Calu3 (cell line): ENCODE measurements at places on chromosomes 11 and 22.

DNA sequence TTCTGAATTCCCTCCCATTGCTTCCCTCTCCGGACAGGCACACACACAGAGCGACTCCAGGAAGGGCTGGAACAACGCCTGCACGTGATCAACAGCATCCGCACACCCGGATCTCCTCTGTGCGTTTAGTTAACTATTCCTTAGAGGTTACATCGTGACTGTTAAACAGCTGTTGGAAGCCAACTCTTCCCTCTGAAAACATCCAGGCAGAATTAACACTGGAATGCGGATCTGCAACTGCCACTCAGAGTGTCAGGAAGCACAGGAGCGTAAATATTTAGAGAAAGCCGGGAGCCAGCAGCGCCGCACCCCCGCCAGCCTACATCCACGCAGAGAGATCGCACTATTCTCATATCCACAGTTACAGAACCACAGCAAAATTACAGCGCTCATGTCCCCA, 46.2 kb downstream of the SHANK2 start:
- no peak for DNase-seq

DNA sequence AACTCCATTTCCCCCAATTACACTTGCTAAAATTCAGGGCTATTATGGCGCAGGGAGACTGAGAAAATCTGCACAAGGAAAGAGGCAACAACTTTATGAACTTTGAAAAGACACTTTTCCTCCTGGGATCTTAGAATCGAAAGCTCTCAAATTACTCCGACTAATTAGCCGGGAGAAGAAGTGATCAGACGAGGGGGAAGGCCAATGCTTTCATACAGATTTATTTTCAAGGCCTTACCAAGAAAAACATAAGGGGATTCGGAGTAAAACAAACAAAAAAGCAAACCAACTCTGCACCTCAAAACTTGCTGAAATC, 1.6 kb downstream of the PAX6 start:
- DNase-seq, result no peak

GRCh38 chr11:1297011-1297575, 12.3 kb downstream of the TOLLIP start:
- no peak for DNase-seq

DNA sequence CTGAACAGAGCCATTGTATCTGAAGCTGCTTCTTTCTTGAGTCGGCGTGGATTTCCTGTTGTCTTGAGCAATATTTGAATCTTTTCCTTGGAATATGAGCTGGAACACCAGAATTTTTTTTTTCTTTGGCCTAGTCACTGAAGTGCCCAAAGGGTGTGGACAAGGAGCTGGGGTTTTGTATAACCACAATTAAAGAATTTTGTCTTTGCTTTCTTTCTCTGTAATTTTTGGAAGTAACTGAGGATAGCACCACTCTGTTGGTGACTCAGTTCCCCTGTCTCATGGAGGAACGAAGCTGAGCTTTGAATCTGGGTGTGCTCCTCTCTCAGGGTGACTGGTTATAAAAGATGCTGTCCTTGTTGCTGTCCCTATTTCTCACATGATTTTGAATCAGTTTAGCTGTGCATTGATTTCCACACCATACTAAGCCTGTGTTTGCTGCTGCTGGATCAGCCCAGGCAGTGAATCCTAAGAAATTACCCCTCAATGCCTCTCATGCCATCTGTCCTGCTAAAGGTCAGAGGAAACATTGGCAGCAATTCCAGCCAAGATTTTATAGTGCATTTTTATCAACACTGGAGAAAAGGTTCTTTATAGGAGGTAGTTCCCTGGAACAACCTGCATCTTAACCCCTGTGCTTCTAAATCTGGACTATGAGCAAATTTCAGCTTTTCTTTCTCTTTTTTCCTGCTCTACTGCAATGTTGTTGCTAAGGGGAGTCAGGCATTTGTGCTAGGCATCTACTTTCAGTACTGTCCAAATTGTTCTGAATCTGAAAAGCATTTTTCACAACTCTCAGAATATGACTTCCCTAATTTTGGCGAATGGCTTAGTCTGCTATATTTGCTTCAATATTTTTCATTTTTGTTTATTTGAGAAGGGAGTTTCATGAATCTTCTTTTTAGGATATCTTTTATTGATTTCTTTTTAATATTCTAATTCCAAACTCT, 540.8 kb downstream of the SOX6 start:
- DNase-seq, result no peak

DNA sequence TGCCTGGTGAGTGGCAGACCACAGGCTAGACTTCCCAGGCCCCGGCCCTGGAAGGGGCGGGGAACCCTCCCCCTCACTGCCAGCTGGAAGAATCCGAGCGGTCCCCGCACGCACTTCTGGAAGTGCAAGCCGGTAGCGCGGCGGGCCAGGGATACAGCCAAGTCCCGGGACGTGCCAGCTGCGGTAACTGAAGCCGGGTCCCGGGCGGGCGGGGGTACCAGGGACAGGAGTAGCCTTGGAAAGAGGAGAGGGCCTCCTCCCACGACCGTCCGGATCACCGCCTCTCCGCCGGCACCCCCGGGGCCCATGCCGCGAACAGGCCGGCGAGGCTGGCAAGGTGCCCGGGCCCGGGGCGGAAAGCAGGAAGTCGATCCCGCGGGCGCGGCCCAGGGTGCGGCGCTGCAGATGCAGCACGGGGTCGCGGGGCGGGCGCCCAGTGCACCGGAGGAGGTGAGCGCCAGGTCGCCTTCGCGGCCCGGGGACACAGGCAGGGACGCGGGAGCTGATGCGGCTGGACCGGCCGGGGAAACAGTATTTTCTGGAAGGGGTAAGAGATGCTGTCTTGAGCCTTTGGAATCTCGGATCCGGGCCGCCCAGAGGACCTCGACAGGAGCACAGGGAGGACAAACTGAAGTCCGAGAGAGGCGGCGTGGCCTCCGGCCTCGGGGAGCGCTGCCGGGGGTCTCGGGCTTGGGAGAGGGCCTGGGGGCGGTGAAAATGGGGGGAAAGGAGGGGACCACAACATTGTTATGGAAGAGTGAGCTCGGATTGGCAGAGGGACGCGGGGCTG, 783 bp upstream of the SLC35C1 start:
- peak; percentile 90 for DNase-seq

DNA sequence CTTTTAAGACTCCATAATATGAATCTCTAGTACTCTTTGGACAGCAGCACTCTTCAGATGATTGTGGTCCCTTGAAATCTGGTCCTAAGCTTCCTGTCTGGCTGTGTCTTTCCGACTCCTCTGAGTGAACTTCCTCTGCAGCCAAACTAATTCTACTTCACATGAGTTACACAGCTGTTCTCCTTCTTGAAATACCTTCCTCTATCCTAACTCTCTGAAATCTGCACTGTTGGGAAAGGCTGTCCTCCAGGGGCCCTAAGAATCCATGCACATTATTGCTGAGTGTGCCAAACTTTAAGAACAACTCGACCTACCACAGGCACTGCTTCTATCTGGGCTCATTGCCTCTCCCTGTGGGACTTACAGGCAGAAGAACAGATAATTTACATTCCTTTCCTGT, 217.3 kb upstream of the ARHGAP42 start:
- no peak for DNase-seq

DNA sequence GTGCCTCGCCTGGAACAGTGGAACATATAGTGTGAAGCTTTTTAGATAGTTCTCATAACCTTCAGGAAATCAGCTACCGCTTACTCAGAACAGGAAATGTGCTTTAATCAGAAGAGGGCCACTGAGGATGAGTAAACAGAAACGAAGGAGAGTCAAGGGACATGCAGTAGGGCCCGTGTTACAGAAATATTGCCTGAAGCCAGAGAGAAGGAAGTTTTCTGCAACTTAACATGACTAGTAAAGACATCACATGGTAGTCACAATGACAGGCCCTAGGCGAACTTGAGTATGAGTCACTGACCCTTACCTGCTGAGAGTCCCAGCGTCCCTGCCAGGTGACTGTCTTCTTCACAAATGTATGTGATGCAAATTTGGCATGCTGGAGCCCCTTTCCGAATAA, 39.4 kb downstream of the CARD18 start:
- no peak for DNase-seq

DNA sequence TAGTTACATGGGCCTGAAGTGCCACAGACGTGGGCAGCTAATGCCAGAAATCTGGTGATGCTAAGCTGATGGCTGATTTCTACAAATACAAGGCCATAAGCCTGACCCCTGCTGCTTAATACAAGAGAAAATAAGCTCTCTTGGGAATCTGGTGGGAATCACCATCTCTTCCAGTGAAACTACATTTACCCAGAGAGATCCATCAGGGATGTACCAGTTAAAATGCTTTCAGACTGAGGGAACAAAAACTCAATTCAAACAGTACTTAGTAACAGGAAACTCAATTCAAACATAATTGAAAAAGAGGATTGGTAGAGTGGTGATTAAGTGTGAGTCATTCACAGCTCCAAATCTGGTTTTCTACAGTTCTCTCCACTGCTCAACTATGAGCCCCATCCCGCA, 1.7 kb upstream of the CAVIN3 start:
- DNase-seq, result no peak

GRCh38 chr11:131955904-131956303, 585.5 kb downstream of the NTM start:
- DNase-seq, result no peak

DNA sequence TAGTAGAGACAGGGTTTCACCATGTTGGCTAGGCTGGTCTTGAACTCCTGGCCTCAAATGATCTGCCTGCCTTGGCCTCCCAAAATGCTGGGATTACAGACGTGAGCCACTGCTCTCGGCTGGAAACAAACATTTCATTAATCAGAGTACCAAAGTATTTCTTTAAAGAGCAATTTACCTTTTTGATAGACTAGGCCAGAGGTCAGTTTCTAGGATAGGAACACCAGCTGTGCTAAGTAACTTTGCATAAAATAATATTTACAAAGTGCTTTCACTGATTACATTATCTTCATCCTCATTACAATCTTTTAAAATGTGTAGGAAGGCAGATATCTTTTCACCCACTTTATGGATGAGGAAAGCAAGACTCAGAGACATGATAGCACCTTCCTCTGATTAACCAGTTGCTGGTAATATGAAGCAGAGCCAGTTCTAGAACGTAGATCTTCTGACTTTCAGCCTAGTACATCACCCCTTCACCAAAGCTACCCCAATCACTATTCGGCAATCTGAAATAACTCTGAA, 355.2 kb downstream of the SOX6 start:
- DNase-seq, result no peak

DNA sequence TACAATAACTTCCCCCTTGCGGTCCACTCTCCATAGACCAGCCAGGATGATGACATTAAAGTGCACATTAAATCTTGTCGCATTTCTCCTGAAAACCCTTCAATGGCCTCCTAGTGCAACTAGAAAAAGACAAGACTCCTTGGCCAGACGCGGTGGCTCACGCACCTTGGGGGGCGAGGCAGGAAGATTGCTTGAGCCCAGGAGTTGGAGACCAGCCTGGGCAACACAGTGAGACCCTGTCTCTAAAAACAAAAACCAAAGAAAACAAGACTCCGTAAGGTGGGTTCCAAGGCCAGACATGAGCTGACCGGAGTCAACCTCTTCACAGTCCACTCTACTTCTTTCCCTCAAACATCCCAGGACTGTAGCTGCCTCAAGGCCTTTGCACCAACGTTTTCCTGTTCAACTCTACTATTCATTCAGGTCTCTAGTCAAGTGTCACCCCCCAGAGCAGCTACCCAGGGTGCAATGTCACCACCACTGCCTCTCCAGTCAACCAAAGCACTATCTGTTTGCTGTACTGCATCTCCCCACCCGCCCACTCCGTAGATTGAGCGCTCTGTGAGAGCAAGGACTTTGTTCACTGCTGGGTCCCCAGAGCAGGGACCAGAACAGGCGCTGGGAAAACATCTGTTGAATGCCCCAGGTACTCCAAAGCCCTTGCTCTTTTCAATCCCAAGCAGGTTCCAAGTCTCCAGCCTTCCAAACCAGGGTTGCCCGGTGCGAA, 739 bp downstream of the ZMAT5 start:
- no peak for DNase-seq

DNA sequence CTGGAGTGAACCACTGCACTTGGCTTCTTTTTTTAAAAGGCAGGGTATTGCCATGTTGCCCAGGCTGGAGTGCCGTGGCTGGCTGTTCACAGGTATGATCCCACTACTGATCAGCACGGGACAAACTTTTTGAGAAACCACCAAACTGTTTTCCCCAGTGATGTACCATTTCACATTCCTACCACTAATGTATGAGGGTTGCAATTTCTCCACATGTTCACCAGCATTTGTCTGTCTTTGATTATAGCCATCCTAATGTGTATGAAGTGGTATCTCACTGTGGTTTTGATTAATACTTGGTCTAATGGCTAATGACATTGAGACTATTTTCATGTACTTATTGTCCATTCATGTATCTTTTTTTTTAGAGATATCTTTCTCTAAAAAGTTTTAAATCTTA, 41.5 kb upstream of the EP300 start:
- DNase-seq, result no peak

GRCh38 chr11:686451-687243, 8.4 kb downstream of the DEAF1 start:
- no peak for DNase-seq

DNA sequence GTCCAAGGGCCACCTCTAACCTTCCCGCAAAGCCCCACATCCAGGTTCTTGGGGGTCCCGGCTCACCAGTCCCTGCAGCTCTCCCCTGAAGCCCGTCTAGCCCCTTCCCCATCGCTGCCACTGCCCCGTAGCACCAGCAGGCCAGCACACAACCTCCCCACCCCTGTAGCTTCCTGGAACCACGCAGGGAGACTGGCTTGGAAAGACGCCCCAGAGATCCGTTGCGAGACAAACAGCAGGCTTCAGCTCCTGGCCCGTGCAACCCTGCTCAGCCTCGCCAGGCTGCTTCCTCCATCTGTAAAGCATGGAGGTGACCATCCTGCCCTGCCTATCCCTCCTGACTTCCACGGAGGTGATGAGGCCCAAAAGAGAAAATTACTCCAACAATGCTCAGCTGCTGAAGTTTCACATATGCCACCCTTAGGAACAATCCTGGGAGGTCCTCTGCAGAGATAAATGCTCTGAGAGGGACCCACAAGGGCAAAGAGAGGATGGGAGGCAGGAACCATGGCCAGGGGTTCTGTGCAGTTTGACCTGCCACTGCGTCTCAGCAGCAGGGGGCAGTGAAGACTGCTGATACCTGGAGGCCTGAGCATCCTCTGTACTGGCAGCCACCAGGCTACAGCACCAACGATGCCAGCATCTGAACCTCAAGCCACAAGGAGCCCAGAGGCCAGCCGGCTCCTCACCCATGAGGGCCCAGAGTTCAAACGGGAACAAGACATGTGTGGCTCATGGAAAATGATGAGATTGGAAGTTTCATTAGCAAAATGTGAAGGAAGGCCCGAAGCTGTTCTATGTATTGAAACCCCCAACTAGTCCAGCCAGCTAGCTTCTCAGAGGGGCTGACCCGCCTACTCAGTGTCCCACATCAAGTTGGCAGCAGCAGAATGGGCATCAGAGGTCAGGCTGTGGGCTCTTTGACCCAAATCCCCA, 16.1 kb downstream of the DGCR2 start:
- DNase-seq, result no peak

- DNase-seq, result no peak
These were observed 9.2 kb upstream of the OAF start for GRCh38 chr11:120201653-120202052.

DNA sequence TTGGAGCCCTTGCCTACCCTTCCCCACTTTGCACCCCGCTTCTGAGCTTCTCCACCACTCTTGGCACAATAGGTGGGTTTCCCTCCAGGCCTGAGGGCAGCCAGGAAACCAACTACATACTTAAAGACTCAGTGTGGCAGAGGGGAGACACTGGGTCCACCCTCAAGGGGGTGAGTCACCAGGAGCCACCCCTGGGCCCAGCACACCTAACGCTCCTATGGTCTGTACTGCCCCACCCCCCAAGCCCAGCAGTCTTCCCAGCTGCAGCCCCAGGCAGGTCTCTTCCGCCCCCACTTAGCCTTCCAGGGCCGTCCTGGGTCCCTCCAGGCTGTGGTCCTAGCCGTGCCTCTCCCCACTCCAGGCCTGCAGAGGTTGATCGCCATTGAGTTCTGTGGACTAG, 3.2 kb upstream of the TMPRSS13 start:
- DNase-seq, result no peak

GRCh38 chr11:5815534-5815933, 6.8 kb downstream of the OR52N2 start:
- no peak for DNase-seq
